ENCODE measurements at places on chromosomes 13 and 19.

GRCh38 chr19:823565-824121 lies 1.9 kb upstream of the PLPPR3 start:
- no peak for DNase-seq

GRCh38 chr13:90706631-90707030 lies 640.9 kb upstream of the MIR17HG start:
- DNase-seq: no peak

DNA sequence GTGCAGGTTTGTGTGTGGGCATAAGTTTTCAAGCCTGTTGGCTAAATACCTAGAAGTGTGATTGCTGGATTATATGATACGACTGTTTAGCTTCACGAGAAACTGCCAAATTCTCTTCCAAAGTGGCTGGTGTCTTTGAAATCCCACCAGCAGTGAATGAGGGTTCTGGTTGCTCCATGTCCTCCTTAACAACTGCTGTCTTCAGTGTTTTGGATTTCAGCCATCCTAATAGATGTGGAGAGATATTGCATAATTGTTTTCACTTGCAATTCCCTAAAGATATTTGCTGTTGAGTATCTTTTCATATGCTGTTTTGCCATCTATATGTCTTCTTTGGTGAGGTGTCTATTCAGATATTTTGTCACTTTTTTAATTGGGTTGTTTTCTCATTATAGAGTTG lies 390.5 kb downstream of the ZNF536 start:
- no peak for DNase-seq

GRCh38 chr13:106617561-106617960 lies 49.6 kb upstream of the ARGLU1 start:
- DNase-seq: no peak

GRCh38 chr19:38115271-38115802 lies 108.7 kb downstream of the DPF1 start:
- DNase-seq: no peak

- no peak for DNase-seq
Observed at GRCh38 chr19:34994286-34994642, 5.9 kb upstream of the GRAMD1A start.

GRCh38 chr19:34430738-34431625 lies 2.8 kb downstream of the UBA2 start:
- peak; percentile 33 for DNase-seq

- no peak for DNase-seq
Observed at GRCh38 chr13:24308068-24308445, 1.3 kb upstream of the C1QTNF9 start.

DNA sequence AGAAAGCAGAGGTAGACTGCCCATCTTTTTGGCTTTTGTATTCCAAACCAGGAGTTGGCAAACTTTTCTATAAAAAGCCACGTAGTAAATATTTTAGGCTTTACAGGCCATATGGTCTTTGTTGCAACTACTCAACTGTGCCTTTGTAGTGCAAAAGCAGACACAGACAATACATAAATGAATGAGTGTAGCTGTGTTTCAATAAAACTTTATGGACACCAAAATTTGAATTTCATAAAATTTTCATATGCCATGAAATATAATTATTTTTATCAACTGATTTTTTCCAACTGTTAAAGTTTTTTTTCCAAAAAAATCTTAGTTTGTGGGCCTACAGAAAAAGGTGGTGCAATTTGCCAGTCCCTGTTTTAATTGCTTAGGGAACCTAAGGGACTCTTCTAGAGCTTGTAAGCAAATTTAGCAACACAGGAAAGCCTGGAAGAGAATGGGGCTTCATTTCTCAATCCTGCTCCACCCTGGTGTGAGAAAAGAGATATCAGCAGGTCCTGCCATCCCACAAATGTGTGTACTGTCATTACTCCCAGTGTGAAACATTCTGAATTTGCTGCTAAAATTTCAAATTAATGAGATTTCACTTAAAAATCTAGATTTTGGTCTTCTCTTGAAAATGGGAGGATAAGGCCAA lies 194.2 kb downstream of the RGCC start:
- DNase-seq: no peak

GRCh38 chr19:371501-372168 lies 27.0 kb upstream of the MIER2 start:
- no peak for DNase-seq

DNA sequence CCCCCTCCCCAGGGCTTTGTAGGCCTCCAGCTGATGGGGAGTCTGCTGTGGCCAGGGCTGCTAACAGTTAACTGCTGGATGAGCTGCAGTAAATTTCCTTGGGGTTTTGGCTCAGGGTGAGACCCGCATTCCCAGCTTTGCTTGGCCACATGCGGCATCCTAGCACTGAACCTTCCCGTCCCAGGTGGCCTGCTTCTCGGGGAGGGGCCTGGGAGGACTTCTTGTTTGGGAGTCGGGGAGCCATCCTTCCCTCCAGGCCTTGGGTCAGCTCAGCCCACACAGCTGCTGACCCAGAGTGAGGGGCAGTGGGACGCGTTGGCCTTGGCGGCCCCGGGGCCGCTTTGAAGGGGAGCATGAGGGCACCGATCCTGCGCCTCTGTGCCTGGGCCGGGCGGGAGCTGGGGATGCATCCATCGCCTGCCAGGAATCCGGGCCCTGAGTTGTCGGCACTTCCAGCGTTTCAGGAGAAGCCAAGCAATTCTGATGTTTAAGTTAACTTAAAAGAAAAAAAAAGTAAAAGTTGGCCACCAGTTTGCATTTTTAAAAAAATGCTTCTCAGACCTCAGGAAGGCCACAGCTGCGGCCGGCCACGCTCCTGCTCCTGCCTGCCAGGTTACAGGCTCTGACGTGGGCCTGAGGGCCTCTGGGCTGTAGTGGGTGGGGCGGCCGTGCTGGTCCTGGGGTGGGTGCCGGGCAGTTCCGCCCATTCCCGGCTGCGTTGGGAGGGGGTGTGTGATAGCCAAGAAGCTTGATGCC lies 27.7 kb downstream of the CRTC1 start:
- no peak for DNase-seq

DNA sequence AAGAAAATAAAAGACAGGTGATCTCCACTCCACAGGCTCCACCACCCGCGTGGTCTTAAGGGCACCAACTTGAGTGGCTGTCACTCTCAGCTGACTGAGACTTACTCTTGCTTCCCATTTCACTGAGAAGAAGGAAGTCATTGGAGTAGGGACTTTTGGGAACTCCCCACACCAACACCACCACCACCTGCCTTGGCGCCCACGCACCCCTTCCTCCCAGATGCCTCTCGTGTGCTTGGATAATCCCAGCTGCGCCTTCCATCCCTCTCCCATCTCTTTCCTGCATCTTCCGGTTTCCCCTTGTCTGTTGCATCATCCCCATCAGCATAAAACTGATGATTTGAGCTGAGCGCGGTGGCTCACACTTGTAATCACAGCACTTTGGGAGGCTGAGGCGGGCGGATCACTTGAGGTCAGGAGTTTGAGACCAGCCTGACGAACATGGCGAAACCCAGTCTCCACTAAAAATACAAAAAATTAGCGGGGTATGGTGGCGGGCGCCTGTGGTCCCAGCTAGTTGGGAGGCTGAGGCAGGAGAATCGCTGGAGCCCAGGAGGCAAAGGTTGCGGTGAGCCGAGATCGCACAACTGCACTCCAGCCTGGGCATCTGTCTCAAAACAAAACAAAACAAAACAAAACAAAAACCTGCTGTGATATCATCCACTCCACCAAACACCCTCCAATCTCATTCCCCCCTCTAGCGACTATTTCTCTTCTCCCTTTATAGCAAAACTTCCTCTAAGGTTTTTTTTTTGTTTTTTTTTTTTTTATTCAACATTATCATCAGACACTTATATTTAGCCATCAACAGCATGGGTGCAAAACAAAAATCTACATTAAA lies 25.5 kb downstream of the AP2S1 start:
- no peak for DNase-seq

DNA sequence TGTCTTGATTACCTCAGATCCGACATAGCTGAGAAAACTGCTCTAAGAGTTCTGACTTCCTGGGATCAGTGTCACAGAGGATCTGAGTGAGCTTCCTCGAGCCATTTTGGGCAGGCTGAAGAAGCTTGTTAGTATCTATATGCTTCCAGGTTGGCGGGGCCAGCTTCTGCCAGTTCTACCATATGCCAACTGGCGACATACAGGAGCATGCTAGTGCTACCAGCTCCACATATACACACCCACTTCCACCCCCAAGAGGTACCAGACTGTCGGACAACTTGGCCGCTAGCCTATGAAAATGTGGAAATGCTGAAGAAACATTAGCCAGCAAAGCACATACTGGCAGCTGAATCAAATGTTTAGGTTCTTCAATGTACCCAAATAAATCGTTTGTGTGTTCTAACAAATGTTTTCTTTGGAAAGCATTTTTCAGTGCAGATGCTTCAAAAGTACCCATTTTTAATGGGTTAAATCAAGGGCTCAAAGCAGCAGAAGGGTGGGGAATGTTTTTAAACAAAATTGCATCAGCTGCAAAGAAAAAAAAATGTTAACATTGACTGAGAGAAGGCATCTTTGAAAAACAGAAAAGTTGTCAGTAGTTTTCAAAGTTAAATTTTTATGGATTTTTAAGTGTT lies 163.7 kb downstream of the KLF12 start:
- DNase-seq: no peak

DNA sequence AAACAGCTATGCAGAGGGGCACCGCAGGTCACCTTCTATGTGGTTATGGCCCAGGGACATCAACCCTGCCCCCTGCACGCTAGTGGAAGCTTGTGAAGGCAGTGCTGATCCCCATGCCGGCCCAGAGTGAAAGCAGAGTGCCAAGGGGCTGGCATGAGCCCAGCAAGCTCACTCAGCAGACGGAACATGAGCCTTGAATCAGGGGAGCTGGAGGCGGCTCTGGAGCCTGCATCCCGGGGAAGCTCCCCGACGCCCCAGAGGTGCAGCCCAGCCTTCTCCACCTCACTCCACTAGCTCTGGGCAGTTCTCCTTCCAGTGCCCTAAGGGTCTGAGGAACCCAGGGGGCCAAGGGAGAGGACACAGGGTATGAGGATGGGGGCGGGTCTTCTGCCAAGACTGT lies 19.0 kb upstream of the ISYNA1 start:
- no peak for DNase-seq

GRCh38 chr19:17001603-17002183 lies 24.9 kb downstream of the CPAMD8 start:
- DNase-seq: no peak

- DNase-seq: no peak
Observed at GRCh38 chr13:39154041-39154440, 115.8 kb downstream of the NHLRC3 start.

- DNase-seq: no peak
Observed at GRCh38 chr19:1047696-1048147, 7.8 kb downstream of the ABCA7 start.

GRCh38 chr13:47049276-47049989 lies 152.6 kb upstream of the HTR2A start:
- no peak for DNase-seq

DNA sequence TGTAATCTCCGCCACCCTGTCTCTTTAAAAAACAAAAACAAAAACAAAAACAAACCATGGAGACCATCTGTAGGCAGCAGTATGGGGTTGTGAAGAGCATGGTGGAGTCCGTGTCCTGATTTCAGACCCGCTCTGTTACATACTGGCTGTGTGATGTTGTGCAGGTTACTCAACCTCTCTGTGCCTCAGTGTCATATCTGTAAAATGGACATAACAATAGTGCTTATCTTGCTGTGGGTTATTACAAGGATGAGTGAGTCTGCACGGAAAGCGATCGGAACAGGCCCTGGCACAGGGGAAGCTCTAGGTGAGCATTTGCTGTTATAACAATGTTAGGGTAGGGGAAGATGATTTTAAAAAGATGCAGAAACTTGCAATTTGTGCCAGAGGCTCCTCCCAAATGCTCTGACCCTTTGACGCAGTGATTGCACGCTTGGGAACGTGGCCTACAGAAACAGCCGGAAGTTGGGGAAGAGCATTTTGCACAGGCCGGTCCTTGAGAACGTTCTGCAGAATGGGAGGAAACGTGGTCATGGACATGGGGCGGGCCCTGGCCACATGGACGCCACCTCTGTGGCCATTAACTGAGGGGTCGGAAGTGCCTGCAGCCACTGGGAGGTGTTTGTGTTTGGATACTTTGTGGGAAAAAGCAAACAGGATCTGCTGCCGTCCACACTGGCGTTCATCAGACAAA lies 15.7 kb upstream of the SELENOW start:
- DNase-seq: no peak

- no peak for DNase-seq
Observed at GRCh38 chr13:79621902-79622301, 140.9 kb downstream of the NDFIP2 start.

GRCh38 chr13:66809485-66809884 lies 420.7 kb downstream of the PCDH9 start:
- no peak for DNase-seq

- DNase-seq: no peak
Observed at GRCh38 chr13:94079876-94080275, 399.6 kb downstream of the DCT start.

- DNase-seq: no peak
Observed at GRCh38 chr19:56377105-56377924, 16.0 kb downstream of the ZNF582 start.

GRCh38 chr19:54231077-54231931 lies 8.5 kb upstream of the LILRB3 start:
- peak; percentile 52 for DNase-seq

GRCh38 chr13:47281991-47282390 lies 385.1 kb upstream of the HTR2A start:
- no peak for DNase-seq

GRCh38 chr13:112744168-112745021 lies 54.6 kb downstream of the ATP11A start:
- DNase-seq: no peak

DNA sequence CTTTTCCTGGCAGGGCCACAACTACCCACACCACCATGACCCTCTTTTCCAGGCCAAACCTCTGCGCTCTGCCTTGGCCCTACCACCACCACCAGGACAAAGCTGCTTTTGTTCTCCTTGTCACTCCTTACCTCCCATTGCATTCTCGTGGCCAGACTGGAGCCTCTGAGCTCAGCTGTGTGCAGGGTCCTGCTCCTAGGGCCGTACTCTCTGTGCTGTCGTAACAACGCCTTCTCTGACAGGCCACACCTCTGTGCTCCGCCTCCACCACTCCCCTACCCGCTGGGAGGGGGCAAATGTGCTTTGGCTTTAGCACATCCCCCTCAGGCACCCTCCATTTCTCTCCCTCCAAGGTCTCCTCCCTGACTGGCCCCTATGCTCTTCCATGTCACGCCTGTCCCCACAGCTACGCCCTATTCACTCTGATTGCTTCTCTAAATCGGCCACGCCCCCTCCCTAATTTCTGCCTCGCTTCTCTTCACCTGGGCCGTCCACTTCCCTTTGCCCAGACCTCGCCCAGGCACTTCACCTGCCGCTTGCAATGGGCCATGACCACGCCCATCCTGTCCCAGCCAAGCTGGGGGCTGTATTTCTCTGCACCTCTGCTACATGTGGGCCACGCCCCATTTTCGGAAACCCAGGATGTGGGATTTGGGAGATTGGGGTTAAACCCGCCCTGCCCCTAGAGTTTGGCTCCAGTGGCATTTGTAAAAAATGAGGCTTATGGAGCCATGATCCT lies 472.3 kb downstream of the KLF12 start:
- no peak for DNase-seq

DNA sequence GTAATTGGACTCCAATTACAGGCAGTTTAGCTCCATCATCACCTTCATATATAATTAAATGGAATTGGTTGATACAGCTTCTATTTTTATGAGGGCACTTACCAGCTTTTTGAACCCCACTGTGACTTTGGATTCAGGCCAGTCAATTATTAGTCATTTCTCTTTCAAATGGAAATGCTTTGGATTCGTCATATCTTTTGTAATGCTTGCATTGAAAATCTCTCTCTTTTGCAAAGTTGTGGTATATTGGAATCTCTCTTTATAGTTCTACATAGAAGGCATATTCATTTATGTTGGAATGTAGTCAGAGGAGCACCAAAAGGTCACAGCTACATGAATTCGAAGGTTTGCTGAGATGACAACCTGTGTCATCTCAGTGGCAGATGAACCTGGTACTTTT lies 1074.3 kb upstream of the SLC10A2 start:
- DNase-seq: no peak

GRCh38 chr13:93562676-93563075 lies 336.1 kb downstream of the GPC6 start:
- no peak for DNase-seq
